ENCODE measurements at places on chromosomes 4 and X. TPM values are rescaled to one million over a fixed set of nuclear protein-coding genes. Genes with fewer than 3 reads are reported as not detected.

DNA sequence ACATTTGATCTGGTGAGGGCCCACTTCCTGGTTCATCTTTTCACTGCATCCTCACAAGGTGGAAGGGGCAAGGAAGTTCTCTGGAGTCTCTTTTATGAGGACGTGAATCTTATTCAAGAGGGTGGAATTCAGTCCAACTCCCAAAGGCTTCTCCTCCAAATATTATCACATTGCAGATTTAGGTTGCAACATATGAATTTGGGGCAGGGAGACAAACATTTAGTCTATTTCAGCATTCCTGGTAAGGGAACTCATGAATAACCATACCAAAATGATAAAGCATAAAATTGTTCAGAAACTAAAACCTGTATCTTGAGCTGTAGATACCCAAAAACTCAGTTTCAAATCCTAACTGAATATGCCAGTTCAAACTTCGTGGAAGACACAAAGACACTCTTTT is 246.8 kb downstream of the QDPR start:
- H3K27me3 ChIP-seq: no peaks in the 10 kb centered on the region
- no peaks in the 10 kb centered on the region for H3K4me1 ChIP-seq
- no peak overlapping the region for H3K27ac ChIP-seq
- no peaks in the 10 kb centered on the region for H3K36me3 ChIP-seq
- DNase-seq: no peak

TMPRSS11E gene
- not detected for polyA plus RNA-seq

DKK2 gene
- not detected for polyA plus RNA-seq

DNA sequence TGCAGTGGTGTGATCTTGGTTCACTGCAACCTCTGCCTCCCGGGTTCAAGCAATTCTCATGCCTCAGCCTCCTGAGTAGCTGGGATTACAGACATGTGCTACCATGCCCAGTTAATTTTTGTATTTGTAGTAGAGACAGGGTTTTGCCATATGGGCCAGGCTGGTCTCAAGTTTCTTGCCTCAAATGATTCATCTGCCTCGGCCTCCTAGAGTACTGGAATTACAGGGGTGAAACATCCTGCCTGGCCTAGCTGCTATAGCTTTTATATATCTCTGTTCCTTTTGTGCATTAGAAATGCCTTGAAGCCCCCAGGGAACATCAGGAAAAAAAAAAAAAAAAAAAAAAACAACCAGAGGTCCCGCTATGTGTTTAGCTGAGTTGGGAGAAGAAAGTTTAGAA is 34.8 kb downstream of the UBE2K start:
- H3K36me3 ChIP-seq: no peaks in the 10 kb centered on the region
- H3K4me3 ChIP-seq: no peak overlapping the region
- no peak for DNase-seq

GABRG1 gene
- not detected for polyA plus RNA-seq

HSFX2 gene
- polyA plus RNA-seq: 0.30 TPM

- no peaks in the 10 kb centered on the region for H3K36me3 ChIP-seq
- H3K27me3 ChIP-seq: peaks cover 8% of the 10 kb centered on the region
- H3K4me1 ChIP-seq: no peaks in the 10 kb centered on the region
- H3K4me3 ChIP-seq: no peak overlapping the region
- no peak overlapping the region for H3K27ac ChIP-seq
Measured at GRCh38 chrX:138026211-138026610, 460.3 kb downstream of the ZIC3 start.

- no peak for DNase-seq
- H3K4me3 ChIP-seq: no peak overlapping the region
- H3K27me3 ChIP-seq: no peaks in the 10 kb centered on the region
- no peaks in the 10 kb centered on the region for H3K4me1 ChIP-seq
Measured at GRCh38 chrX:825991-826390, 195.4 kb downstream of the SHOX start.
